Left kidney (tissue), 8 donors: ENCODE measurements at places on chromosomes 3 and 15. TPM values are rescaled to one million over a fixed set of nuclear protein-coding genes. Genes with fewer than 3 reads are reported as not detected.

CCR1 gene
- polyA plus RNA-seq, result 2.0 TPM

SCAMP5 gene
- polyA plus RNA-seq, result 47.9 TPM

HTD2 gene
- polyA plus RNA-seq, result 15.1 TPM

GRCh38 chr15:72141171-72142084 is 23.2 kb downstream of the SENP8 start:
- DNase-seq, result no peak

DNA sequence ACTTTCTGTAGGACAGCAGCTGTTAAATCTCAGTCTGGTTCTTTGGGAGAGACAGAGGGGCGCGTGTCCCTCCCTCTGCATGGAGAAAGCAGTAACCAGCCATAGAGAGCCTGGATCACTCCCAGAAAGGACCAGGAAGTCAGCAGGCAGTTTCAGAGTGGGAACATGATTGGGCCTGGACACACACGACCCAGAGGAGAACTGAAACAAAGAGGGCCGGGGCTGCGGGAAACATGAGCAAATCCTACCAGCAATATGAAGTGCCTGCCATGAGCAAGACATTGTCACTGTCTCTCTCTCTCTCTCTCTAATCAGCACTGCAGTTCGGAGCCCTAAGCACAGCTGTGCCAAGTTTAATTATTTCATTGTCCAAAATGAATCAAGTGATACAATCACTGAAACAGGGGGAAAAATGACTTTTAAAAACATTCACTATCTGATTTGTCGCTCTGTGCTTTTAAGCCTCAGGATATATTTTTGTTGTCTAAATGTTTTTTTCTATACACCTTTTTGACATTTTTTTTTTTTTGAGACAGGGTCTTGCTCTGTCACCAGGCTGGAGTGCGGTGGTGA is 17.6 kb downstream of the MUC13 start:
- no peak for DNase-seq

DNA sequence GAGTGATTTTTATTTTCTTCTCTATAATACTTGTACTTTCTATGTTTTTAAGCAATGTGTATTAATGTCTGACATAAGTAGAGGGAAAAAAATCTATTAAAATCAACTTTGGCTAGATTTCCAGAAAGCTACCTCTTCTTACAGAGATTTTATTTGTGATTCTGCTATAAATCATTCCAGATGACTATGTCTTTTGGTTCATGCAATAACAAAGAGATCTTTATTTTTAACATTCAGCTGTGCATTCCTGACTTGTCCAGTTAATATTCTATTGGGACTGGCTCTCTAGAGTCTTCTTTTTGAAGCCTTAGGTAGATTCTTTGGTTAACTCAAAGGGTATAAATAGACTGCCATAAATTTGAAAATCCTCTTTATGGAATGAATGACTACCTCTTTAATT is 74.3 kb upstream of the ARPP21 start:
- no peak for DNase-seq
